ENCODE measurements at places on chromosomes 1 and 21. TPM values are rescaled to one million over a fixed set of nuclear protein-coding genes. Genes with fewer than 3 reads are reported as not detected.

DNA sequence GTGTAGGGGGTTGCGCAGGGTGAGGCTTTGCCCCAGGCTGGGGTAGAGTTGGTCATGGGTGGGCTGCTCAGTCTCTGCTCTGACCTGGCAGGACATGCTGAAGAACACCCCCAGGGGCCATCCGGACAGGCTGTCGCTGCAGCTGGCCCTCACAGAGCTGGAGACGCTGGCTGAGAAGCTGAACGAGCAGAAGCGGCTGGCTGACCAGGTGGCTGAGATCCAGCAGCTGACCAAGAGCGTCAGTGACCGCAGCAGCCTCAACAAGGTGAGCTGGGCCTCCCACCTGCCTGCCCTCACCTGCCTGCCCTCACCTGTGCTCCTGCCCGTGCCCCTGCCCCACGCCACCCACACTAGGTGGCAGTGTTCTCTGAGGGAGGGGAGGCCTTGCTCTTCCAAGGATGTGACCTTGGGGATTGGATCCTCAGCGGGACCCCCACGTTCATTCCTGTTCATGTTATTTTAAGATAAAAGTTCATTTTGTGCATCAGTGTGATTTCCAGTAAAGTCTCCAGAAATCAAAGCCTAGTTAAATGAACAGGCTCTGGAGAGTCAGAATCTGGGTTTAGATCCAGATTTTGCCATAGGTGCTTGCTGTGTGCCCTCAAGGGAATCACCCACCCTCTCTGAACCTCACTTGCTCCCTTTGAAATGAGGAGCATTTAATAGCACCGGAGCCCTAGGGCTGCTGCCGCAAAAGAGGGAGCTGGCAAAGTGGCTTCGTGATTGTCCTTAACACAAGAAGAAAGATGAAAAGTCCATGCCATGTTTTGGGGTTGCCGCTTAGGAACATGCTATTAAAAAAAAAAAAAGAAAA is 87.9 kb downstream of the ARHGEF10L start:
- no peaks in the 10 kb centered on the region for H3K27me3 ChIP-seq
- H3K36me3 ChIP-seq = no peaks in the 10 kb centered on the region
- peaks cover 36% of the 10 kb centered on the region for H3K4me1 ChIP-seq
- no peak overlapping the region for H3K27ac ChIP-seq

The DISC1 gene
- 10.9 TPM for polyA plus RNA-seq

GRCh38 chr1:201505503-201505890 is 1.4 kb downstream of the CSRP1 start:
- no peak for DNase-seq
- no peaks in the 10 kb centered on the region for H3K36me3 ChIP-seq
- peak overlapping the region; percentile 73 for H3K4me3 ChIP-seq
- H3K27me3 ChIP-seq = no peaks in the 10 kb centered on the region
- peaks cover 47% of the 10 kb centered on the region for H3K4me1 ChIP-seq

- H3K4me1 ChIP-seq = no peaks in the 10 kb centered on the region
- no peak overlapping the region for H3K27ac ChIP-seq
- DNase-seq = no peak
- H3K4me3 ChIP-seq = no peak overlapping the region
These were observed 15.3 kb upstream of the SSX2IP start for GRCh38 chr1:84705513-84705912.

DNA sequence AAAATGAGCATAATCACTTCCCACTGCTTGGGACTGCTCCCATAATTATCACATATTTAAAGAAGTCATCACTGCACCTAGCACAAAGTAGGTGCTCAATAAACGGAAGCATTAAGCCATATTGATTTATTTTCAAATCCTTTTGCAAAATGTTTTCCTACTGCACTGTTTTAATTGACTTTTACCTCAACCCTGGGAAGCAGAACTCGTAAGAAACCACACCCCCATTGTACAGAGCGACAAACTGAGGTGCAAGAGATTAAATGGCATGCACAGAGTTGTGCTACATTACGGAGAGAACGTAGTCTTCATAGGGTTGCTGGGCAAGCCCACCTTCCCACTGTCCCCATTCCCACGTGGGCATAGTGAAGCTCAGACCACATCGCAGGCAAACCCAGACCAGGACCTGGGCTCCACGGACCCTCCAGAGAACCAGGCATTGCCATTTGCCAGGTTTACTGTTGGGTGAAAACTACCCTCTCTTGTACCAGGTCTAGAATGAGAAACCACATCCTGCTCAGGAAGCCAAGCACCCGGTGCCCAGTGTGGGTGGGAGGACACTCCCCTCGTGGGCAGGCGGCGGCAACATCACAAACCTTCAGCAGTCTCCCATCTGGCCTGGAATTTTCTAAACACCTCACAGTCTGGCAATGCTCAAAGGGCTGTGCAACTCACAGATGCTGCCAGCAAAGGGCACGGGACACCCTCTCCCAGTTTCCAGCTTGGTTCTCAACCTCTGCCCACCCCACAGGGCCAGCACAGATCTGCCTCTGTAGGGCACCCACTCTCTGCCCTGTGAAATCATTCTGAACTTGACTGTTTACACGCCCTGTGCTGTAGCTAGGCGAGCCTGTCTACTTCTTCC is 8.2 kb downstream of the IFFO2 start:
- no peak for DNase-seq
- H3K4me1 ChIP-seq = peaks cover 89% of the 10 kb centered on the region
- H3K36me3 ChIP-seq = no peaks in the 10 kb centered on the region
- H3K27me3 ChIP-seq = no peaks in the 10 kb centered on the region

- no peaks in the 10 kb centered on the region for H3K4me1 ChIP-seq
- no peak for DNase-seq
- peaks cover 12% of the 10 kb centered on the region for H3K27me3 ChIP-seq
- H3K27ac ChIP-seq = no peak overlapping the region
- no peaks in the 10 kb centered on the region for H3K36me3 ChIP-seq
These were observed 115.0 kb upstream of the GRIK3 start for GRCh38 chr1:37149296-37149695.

The LRRC53 gene
- not detected for polyA plus RNA-seq

The CAPN2 gene
- polyA plus RNA-seq = 164 TPM

- no peak for DNase-seq
- H3K4me1 ChIP-seq = no peaks in the 10 kb centered on the region
These were observed 387.6 kb downstream of the CAMTA1 start for GRCh38 chr1:7172804-7173203.

DNA sequence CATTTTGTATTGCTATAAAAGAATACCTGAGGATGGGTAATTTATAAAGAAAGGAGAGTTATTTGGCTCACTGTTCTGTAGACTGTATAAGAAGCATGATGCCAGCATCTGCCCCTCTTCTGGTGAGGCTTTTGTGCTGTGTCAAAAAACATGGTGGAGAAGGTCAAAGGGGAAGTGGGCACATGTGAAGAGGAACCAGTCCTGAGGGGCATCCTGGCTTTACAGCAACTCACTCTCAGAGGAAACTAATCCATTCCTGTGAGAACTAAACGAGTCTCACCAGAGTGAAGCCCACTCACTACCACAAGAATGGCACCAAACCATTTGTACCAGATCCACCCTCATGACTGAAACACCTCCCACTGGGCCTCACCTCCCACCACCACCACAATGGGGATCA is 18.8 kb upstream of the SELP start:
- H3K27me3 ChIP-seq = no peaks in the 10 kb centered on the region
- no peak overlapping the region for H3K4me3 ChIP-seq
- peaks cover 6% of the 10 kb centered on the region for H3K4me1 ChIP-seq
- no peak for DNase-seq

The CLDN14 gene
- polyA plus RNA-seq = 0.17 TPM

DNA sequence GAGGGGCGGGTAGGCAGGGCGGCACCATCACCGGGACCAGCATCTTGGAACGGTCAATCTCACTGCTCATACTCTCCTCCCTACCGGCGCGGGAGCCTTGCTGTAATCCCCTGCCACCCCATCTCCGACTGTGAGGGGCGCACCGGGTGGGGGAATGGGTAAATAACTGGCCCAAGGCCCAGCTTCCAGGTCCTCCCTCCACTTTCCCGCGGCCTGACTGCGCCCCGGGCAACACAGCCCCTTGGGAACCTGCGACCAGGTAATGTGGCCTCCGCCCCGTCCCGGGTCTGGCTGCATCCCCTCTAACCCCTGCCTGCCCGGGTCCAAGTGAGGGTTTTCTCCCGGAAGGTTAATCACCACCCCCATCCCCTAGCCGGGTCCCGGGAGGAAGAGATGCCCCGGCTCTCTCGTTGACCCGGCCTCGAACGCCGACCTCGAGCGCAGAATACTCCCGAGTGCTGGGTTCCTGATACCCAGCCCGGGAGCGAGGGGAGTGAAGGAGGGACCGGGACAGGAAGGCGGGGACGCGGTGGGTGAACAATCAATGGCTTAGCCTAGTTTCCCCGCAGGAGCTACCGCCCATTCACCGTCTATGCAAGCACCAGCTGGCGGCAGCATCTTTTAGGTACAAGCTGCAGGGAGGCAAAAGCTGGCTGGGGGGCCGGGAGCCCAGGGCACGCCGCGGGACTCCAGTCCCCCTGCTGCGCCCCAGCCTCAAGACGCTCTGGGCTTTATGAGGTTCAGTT is 5.9 kb upstream of the LHX9 start:
- DNase-seq = peak; percentile 77
- H3K4me3 ChIP-seq = no peak overlapping the region
- peaks cover 51% of the 10 kb centered on the region for H3K4me1 ChIP-seq
- no peaks in the 10 kb centered on the region for H3K36me3 ChIP-seq
- no peak overlapping the region for H3K27ac ChIP-seq
- H3K27me3 ChIP-seq = peaks cover 99% of the 10 kb centered on the region

DNA sequence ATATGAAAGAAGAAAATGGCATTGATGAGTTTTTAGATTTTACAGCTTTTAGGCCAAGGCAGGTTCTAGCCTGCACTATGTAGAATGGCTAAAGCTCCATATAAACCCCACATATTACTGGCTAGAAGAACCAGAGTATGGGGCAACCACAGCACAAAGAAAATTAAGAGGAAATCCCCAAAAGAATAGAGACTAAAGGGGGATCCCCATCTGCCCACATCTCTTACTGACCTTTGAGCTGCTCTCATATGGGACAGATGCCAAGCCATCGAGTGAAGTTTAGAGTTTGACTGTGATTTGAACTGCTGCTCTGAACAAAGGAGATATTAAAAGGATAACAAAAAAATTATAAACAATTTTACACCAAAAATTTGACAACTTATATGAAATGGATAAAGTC is 102.2 kb upstream of the HAO2 start:
- no peaks in the 10 kb centered on the region for H3K4me1 ChIP-seq
- no peaks in the 10 kb centered on the region for H3K36me3 ChIP-seq
- no peaks in the 10 kb centered on the region for H3K27me3 ChIP-seq
- no peak overlapping the region for H3K4me3 ChIP-seq
- H3K27ac ChIP-seq = no peak overlapping the region

GRCh38 chr1:156642265-156643048 is 540 bp downstream of the BCAN start:
- H3K27me3 ChIP-seq = peaks cover 71% of the 10 kb centered on the region
- peaks cover 11% of the 10 kb centered on the region for H3K4me1 ChIP-seq
- no peak overlapping the region for H3K27ac ChIP-seq
- no peaks in the 10 kb centered on the region for H3K36me3 ChIP-seq
- no peak overlapping the region for H3K4me3 ChIP-seq

GRCh38 chr1:56877973-56878372 is 23.4 kb downstream of the C8A start:
- H3K27ac ChIP-seq = no peak overlapping the region
- no peaks in the 10 kb centered on the region for H3K27me3 ChIP-seq
- H3K4me1 ChIP-seq = no peaks in the 10 kb centered on the region
- H3K4me3 ChIP-seq = no peak overlapping the region
- H3K36me3 ChIP-seq = no peaks in the 10 kb centered on the region
- DNase-seq = peak; percentile 13

The SLFNL1 gene
- polyA plus RNA-seq = 0.90 TPM

The PLPPR4 gene
- polyA plus RNA-seq = 49.1 TPM

- peaks cover 46% of the 10 kb centered on the region for H3K36me3 ChIP-seq
- H3K4me3 ChIP-seq = no peak overlapping the region
- no peak for DNase-seq
- H3K27ac ChIP-seq = no peak overlapping the region
- no peaks in the 10 kb centered on the region for H3K27me3 ChIP-seq
These were observed 7.0 kb downstream of the MRPL9 start for GRCh38 chr1:151756291-151756690.

DNA sequence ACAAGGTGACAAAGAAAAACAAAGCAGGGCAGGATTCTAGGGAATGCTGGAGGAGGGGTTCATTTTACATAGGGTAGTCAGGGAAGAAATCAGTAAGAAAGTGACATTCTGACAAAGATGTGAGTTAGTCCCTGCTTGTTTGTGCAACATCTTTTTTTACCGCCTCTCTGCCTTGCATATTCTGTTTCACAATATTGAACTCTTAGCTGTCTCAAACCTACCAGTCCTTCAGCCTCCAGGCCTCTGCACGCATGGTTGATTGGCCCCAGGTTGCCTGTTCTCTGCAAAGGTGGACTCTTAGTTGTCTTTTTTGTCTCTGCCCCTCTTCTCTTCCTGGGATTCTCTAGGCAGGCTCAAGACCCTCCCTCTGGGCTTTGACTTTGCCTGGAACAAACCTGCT is 152.2 kb upstream of the RUNX1 start:
- H3K27me3 ChIP-seq = no peaks in the 10 kb centered on the region
- H3K27ac ChIP-seq = no peak overlapping the region
- H3K4me1 ChIP-seq = peaks cover 15% of the 10 kb centered on the region
- no peak for DNase-seq

The OLIG2 gene
- polyA plus RNA-seq = not detected

The HSPB7 gene
- polyA plus RNA-seq = 6.3 TPM

The SLAMF9 gene
- not detected for polyA plus RNA-seq

The TCHH gene
- polyA plus RNA-seq = 0.07 TPM

DNA sequence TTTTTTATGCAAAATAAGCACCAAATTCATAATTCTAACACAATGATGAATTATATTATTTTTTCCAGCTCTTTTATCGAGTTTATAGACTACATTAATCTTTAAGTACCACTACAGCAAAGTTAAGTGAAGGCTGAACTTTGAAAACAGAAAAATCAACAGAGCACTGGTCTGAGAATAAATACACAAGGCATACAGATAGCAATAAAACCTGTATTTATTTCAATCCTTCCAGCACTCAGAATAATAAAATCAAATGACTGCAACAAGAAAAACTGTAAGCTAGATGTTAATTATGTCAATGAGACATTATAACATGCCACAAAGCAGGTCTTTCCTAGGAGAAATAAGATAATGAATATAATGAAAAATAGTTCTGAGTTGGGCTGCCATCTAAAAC is 24.5 kb downstream of the NUCKS1 start:
- no peak overlapping the region for H3K4me3 ChIP-seq
- DNase-seq = no peak
- H3K4me1 ChIP-seq = no peaks in the 10 kb centered on the region
- peaks cover 65% of the 10 kb centered on the region for H3K36me3 ChIP-seq
- H3K27me3 ChIP-seq = no peaks in the 10 kb centered on the region
- H3K27ac ChIP-seq = no peak overlapping the region

DNA sequence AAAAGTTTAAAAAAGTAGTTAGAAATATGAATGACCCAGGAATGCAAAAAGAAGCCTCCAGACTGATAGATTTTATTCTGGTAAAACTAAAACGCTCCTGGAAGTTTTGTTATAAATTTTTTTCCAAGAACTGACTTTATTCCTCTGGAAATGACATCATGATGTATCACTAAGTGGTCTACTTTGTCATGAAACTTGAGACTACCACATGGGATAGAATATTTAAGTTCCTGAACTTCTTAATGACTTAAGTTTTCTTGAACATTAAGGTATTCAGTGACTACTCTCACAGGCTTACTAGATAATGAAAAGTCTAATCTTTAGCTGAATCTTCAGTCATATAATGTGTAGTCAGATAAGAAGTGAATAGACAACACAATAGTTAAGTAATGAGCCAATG is 842.2 kb downstream of the USP25 start:
- no peak for DNase-seq
- no peaks in the 10 kb centered on the region for H3K4me1 ChIP-seq
- no peaks in the 10 kb centered on the region for H3K27me3 ChIP-seq
- H3K27ac ChIP-seq = no peak overlapping the region
- no peaks in the 10 kb centered on the region for H3K36me3 ChIP-seq
